ENCODE measurements at places on chromosomes 5 and 9. TPM values are rescaled to one million over a fixed set of nuclear protein-coding genes. Genes with fewer than 3 reads are reported as not detected.

The S100Z gene
- total RNA-seq, result not detected

The HAUS6 gene
- total RNA-seq, result 37.9 TPM

The CA9 gene
- 2.1 TPM for total RNA-seq

- no peak for DNase-seq
These were observed 63.1 kb downstream of the NACC2 start for GRCh38 chr9:136031741-136032730.

DNA sequence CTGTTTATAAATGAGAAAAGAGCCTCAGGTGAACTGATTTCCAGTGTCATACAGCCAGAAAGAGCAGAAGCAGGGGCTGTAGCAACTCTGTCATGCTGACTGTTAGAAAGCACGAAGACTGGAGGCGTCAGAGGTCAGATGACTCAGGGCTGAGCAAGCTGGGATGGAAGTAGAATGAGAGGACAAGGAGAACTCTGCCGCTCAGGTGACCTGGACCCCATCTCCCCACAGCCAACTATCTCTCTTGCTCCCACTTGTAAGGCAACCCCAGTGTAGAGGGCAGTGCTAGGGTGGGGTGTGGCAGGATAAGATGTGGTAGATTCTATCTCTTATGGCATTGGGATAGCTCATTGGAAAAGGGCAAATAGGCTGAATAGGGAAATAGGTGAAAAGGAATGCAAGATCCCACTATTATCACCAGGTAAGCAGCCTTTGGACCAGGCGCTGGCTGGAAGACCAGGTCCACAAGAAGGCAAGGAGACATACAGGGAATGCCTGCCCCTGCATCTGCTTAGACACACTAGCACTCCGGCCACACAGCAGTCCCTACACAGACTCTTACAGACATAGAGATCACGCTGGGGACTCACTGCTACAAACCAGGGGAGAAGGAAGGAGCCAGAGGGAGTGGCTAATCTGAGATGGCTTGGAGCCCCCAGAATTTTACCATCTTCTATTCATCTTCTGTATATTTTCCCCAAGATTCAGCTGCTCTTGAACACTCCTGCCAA, 21.2 kb upstream of the LOX start:
- no peak for DNase-seq

DNA sequence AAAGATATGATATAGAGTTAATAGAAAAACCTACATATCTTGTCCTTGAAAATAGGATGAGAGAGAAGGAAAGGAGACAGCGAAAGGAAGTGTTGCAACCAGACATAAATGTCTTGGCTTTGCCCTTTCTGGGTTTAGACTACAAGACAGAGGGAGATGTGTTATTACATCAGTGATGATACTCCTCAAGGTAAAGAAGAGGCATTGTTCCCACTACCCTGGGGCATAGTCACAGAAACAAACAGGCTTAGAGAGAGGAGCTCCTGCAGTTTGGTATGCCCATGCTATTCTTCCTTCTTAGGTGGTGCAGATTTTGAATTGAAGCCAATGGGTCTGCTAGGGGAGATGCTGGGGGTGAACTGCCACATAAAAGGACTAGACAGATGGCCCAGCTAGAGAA, 166.8 kb upstream of the RFX3 start:
- DNase-seq, result no peak

- no peak for DNase-seq
These were observed 102.5 kb upstream of the BASP1 start for GRCh38 chr5:17114715-17115599.

DNA sequence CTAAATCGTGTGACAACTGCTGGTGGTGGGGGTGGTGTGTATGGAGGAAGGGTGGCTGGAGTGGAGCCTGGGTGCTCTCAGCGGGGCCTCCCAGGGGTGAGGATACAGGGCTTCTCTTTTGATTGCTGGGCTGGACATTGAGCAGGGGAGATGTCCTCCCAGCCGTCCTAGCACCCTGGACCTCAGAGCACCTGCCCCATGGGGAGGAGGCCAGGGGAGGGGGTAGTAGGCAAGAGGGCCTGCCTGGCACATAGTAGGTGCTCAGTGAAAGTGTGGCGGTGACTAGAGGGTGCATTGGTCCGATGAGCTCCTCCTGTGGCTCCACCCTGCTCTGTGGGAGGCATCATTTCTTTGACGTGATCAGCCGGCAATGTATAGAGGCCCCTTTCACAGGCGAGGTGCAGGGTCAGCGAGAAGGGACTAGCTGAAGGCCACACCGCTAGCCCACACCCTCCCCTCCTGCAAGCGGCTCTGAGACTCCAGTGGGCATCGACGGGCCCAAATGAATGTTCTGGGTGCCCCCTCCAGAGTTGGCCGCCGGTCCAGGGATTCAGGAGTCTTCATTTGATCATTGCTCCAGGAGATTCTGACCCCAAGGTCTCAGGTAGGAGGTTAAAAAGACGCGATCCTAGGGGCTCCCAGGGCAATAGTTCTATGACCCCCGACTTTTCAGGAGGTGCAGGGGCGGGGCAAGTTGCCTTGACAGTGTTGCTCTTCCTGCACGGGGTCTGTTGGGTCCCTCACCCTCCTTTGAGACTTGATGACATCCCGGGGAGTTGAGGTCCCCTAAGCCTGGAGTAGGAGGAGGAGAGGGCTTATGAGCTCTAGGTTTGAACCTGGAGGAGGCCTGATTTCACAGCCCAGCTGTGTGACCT, 255.5 kb downstream of the PBX3 start:
- DNase-seq, result no peak

All from WTC11 (cell line).